Left lobe of liver (tissue), 2 donors: ENCODE measurements at places on chromosomes 2 and 18. TPM values are rescaled to one million over a fixed set of nuclear protein-coding genes. Genes with fewer than 3 reads are reported as not detected.

GRCh38 chr2:143344780-143345179 lies 215.6 kb downstream of the ARHGAP15 start:
- DNase-seq = no peak

- DNase-seq = no peak
Measured at GRCh38 chr2:28972778-28973335, 8.2 kb upstream of the TOGARAM2 start.

DNA sequence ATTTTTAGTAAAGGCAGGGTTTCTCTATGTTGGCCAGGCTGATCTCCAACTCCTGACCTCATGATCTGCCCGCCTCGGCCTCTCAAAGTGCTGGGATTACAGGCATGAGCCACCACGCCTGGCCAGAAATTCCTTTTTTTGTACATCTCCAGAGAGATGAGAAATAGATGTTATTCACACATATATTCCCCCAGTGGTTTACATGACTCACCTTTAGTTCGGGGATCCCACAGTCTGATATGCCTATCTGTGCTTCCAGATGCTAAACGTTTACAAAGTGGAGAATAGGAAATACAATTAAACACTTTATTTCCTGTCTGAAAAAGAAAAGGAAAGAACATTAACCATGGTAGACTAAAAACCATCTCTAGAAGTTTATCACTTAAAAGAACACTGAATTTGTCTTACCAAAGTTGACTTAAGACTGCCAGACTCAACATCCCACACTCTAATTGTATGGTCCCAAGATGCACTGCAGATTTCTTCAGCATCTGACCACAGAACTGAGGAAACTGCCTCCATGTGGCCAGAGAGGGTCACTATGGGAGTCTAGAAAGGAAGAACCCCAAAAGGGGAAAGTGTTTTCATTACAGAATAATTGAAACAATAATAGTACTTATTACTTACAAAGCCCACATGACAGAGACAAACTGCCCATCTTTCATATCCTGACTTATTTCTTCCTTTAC lies 12.6 kb upstream of the ICA1L start:
- DNase-seq = no peak

DNA sequence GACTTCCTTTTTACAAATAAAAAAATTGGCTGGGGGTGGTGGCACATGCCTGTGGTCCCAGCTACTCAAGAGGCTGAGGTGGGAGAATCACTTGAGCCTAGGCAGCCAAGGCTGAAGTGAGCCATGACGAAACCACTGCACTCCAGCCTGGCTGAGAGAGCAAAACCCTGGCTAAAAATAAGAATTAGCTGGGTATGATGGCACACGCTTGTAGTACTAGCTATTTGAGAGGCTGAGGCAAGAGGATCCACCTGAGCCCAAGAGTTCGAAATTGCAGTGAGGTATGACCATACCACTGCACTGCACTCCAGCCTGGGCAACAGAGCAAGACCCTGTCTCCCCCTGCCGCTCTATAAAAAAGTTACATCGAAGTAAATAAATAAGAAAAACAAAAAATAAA lies 33.7 kb downstream of the GFPT1 start:
- no peak for DNase-seq

- DNase-seq = no peak
Measured at GRCh38 chr2:55585451-55586080, 31.9 kb downstream of the PPP4R3B start.

DNA sequence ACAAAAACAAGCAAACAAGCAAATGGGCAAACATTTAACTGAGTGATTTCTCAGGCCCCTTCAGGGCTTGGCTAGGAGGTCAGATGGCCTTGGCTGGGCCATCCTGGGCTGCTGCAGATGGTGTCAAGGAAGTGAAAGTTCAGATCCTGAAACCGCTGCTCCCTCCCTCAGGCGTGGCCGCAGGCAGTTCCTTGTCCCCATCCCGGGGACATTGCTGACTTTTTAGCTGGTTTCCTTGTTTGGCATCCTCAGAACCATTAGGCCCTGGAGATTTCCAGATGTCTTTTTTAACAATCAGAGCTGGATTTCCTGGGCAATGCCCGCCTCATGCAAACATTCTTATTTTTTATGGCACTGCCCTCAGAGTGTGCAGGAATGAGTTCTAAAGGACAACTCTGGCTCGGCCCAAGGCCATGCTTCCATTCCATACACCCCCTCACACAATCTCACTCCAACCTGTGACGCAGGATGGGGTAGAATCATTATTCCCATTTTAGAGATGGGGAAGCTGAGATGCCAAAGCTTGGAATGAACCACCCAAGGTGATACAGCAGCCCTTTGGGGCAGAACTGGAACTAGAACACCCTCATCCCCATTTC lies 86.1 kb upstream of the ZCCHC2 start:
- no peak for DNase-seq

DNA sequence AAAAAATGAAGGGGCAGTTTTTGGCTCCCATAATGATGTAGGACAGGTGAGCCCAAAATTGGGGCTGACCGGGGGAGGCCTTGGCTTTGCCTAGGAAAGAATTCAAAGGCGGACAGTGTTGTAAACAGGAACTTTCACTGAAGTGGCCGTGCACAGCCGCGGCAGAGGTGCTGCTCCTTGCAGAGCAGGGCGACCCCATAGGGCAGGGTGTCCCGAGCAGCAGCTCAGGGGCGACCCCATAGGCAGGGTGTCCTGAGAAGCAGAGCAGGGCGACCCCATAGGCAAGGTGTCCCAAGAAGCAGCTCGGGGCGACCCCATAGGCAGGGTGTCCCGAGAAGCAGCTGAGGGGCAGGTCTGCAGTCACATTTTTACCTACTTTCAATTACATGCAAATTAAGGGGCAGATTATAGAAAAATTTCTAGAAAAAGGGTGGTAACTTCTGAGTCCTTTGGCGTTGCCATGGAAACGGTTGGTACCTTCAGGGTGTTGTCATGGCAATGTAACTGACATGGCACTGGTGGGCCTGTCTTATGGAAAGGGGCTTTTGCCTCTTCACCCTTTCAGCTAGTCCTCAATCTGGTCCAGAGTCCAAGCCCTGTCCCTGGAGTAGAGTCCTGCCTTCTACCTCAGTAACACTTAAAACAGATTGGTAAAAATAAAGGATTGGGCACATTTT lies 134.5 kb downstream of the FBXO15 start:
- no peak for DNase-seq

GRCh38 chr2:27049422-27050280 lies 1.8 kb upstream of the AGBL5 start:
- no peak for DNase-seq

GRCh38 chr2:231297108-231297908 lies 98.2 kb upstream of the B3GNT7 start:
- peak; percentile 53 for DNase-seq

- DNase-seq = peak; percentile 77
Measured at GRCh38 chr2:97995026-97995733, 568 bp downstream of the TMEM131 start.

- DNase-seq = no peak
Measured at GRCh38 chr2:27715318-27716210, 51.9 kb downstream of the SLC4A1AP start.

GRCh38 chr2:196224756-196225155 lies 53.4 kb upstream of the STK17B start:
- no peak for DNase-seq

GRCh38 chr2:187966924-187967323 lies 324.8 kb upstream of the GULP1 start:
- DNase-seq = no peak

- DNase-seq = no peak
Measured at GRCh38 chr2:278312-278926, 9.5 kb downstream of the ALKAL2 start.

DNA sequence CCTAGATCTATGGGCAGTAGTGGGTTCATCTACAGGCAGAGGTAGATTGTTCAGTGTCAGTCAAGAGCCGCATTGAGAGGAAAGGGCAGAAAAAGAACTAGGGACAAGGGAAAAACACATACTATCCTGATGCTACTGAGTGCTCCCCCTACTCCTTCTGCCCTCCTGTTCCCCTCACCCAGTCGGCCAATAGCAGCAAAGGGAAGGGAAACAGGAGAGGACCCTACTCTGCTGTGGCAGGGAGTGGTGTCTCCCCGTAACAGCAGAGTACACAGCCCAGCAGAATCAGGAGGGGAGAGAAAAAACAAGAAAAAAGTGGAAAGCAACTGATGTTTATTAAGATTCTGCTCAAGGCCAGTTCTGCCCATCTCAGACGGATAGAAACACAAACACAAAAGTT lies 136.1 kb upstream of the CCDC150 start:
- DNase-seq = no peak

DNA sequence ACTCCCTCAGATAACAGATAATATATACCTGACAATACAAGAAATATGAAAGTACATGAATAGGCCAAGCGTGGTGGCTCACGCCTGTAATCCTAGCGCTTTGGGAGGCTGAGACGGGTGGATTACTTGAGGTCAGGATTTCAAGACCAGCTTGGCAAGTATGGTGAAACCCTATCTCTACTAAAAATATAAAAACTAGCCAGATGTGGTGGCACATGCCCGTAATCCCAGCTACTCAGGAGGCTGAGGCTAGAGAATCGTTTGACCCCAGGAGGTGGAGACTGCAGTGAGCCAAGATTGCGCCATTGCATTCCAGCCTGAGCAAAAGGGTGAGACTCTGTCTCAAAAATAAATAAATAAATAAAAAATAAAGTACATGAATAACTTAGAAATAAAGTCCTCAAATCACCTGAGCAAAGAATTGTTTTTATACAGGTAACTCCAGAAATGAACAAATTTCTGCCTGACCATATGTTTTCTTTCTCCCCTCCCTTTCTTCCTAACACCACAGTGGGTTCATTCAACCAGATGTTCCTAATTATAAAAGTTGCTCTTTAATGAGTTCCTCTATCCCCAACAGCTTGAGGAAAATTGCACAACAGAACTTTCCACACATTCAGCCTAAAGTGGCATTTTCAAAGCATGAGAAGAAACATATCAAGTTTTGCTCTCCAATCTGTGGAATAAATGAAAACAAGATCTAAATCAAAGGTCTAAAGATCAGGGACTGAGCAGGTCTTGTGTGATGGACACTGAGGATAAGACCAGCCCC lies 33.6 kb upstream of the AP1S3 start:
- no peak for DNase-seq

GRCh38 chr2:231966886-231967285 lies 5.4 kb downstream of the DIS3L2 start:
- DNase-seq = no peak

DNA sequence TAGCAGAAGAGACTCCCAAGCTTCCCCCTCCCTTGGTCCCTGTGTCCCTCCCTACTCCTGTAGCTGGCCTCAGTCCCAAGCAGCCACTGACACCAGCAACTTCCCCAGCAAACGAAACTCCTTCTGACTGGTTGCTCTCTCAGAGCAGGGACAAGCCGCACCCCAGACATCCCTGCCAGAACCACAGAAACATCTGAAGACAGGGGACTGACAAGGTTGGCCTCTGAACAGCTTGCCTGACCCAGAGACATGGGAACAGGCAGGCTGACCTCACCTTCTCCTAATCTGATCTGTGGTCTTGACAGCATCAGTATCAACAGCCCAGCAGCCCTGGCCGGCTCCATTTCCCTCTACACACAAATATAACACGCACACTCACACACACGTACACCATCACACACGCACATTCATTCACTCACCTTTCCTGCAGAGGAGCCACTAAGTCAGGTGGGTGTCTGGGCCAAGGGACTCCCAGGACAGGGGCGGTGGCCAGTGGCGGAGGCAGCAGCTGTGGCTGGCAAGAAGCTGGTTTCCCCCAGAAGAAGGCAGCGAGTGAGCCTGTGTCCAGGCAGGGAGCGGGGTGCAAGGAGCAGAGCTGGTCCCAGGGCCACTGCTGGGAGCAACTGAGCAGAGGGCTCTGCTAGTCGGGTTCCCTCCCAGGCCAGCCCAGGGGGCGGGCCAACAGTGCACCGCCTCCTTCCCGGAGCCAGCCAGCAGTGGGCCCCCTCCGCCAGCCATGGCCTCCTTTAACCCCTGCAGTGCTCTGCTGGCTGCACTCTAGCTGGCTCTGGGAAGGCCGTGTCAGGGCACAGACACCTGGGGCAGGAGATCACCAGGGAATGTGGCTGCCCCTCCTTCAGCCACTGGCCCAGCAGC lies 59.1 kb downstream of the TNS1 start:
- DNase-seq = peak; percentile 95

DNA sequence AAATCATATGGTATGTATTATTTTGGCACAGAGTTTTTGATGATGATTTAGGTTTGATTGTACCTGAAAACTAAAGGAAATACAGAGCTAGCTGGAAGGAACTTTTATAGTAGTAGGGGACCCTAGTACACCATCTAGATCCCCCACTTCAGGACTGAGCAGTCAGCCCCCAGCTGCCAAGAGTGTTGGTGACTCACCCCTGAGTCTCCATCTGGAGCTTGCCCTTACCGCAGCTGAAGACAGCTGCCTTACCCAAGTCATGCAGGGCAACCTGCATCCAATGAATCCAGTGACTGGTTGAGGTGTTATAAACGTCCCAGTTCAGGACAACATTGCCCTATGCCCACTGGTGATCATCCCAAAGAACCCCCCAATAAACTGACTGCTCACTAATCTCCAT lies 15.3 kb downstream of the PMS1 start:
- no peak for DNase-seq

GRCh38 chr2:207935121-207935990 lies 90.0 kb downstream of the PLEKHM3 start:
- DNase-seq = peak; percentile 59

- DNase-seq = no peak
Measured at GRCh38 chr2:33291278-33292013, 185.0 kb upstream of the RASGRP3 start.

DNA sequence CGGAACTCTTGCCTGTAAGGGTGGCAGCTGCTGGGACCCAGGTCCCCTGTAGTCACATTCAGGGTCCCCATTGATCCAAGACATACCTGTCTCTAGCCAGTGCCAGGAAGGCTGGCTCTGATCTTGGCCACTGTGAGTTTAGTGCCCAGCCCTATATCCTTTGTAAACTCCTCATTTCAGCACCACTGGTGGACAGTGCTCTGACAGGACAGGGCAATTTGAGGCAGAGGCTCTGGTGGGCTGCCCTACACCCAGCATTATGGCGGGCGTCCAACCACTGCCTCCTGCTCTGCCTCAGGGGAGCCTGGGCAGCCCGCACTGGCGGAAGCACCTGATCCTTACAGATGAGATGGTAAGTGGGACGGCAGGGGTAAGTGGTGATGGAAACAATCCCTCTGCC lies 55.2 kb upstream of the MGAT4A start:
- DNase-seq = no peak

Gene RNF144A
- 3.2 TPM for total RNA-seq

Gene RAB6C
- total RNA-seq = not detected

Gene SP140
- 1.2 TPM for total RNA-seq

Gene TMEM17
- 0.50 TPM for total RNA-seq

Gene FSHR
- not detected for total RNA-seq

Gene FRZB
- 0.28 TPM for total RNA-seq

Gene CREG2
- not detected for total RNA-seq

Gene DNAJB2
- total RNA-seq = 40.9 TPM

Gene DNAH6
- 1.9 TPM for total RNA-seq

Gene C1QL2
- not detected for total RNA-seq
